ENCODE measurements at places on chromosomes 2 and 18.

GRCh38 chr18:33459612-33460011 lies 19.1 kb upstream of the CCDC178 start:
- no peak for DNase-seq

DNA sequence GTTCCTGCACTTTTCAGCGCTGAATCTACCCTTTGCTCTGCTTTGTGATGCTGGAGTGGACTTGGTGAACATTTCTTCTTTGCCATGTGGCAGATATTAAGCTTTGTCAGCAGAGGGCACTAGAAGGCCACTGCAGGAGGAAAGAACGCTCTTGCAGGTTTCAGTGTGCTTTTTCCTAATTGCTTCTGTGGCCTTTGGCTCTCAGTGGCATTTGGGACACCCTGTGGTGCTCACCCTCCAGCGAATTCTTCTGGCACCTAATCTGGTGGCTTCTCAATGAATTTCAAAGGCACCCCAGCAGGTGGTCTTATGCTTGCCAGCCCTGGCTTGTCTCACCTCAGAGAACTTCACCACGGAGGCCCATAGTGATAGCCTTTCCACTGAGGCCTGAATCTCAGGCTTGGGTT lies 146.7 kb downstream of the MYO3B start:
- DNase-seq, result no peak

- no peak for DNase-seq
These were observed 49.8 kb upstream of the LGALSL start for GRCh38 chr2:64404002-64404731.

DNA sequence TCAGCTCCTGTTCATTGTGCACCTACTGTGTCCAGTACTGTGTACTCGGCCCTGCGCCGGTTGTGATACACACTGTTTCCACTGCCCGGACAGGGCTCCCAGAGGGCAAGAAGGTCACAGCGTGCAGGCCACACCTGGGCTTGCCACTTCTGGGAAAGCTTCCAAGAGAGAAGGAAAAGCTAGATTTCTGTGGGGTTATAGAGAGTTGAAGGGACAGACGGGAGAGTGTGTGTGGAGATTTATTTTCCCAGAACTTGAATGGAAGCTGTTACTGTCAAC lies 3.8 kb upstream of the CNDP1 start:
- no peak for DNase-seq

DNA sequence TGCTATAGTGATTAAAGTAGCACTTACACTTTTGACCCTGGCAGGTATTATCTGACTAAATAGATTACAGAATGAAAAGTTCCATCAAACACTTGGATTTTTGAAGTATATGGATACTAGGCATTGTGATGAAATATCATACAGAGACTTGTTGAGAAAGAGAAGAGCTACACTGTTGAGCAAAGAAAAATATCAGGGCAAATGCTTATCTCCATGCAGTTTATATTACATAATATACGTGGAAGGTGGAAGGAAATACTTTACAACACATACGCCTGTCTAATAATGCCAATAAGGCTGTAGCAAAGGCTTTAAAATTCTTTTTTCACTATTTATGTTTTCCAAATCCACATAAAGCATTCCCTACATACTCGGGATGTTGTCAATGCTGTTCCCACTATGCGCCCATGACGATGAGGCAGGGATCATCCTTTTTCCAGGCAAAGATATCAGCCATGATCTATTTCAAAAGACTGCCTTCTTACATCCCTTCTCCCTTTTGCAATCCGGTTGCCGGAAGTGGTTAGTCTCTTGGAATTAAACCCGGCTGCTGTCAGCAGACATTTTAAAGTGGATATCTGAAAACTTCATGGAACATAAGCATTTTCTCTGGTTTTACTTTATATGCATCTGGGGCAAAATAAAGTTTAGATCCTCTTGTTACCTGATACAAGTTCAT lies 92.6 kb upstream of the ITGA4 start:
- DNase-seq, result no peak

DNA sequence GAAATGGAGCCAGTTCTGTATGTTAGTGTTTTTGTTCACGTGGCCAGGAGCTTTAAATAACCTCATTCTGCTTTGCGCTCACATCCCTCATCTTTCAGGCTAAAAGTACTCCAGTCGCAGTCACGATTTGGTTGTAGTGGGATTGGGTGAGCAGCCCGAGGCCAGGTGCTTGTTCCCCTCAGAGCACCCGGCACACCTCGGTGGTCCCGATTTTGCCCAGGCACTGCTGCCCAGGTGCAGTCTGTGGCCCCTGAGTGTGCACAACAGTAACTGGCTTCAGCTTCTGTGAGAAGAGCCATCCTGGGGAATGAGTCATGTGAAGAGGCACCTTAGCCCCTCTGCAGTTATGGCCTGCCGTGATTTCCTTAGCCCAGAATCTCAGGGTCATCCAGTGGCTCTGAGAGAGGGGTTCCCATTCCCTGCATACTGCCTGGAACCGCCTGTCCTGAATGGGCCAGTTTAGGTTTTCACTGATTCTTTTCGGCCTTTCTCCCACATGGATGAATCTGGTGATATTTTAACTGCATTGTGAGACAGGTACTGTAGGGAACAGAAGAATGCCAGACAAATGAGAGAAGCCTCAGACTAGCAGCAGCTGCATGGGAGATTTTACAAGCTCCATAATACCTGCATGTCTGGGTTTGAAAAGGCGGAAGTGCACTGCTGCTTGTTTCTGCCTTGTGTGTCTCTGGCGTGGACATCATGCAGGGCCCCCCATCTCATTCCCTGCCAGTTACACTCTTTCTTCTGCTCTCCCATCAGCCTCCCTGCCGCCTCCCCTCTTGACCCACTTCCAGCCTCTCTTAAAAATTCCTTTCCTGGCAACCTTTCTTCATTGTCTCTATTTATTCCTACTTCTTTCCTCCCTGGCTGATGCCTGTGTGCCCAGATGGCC lies 33.5 kb downstream of the IMPA2 start:
- DNase-seq, result no peak

DNA sequence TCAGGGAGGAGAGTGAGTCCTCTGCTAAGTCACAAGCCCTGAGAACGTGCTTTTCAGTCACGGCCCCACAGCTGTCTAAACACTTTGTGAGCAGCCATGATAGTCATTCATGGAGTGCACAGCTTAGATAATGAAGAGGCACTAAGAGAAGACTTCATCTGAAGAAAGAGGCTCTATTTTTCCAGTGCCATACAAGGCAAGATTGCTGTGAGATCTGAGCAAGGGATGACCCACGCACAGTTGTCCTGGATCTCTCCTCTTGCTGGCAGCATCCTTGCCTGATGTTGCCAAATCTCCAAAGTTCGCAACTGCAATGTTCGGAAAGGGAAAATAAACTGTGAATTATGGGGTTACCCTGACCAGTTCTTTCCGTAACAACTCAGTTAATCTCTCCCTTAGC lies 418.7 kb downstream of the MEIS1 start:
- no peak for DNase-seq

GRCh38 chr2:149155196-149155969 lies 116.9 kb downstream of the LYPD6B start:
- DNase-seq, result no peak

DNA sequence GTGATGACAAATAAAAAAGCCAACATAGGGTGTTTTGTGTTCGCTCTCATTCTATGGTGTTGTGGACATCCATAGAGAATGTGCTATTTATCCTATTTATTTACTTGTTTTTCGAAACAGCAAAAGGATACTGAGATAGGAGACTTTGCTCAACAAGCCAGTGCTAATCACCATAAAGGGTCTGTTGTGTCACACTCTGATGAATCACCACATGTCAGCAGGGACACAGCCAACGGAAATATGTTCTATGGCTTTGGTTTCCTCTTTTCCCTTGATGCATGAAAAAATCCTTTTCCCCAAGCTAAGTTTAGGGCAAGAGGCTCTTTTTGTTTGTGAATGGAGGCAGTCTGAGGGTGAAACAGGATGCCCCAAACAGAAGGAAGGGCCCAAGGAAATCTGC lies 154.3 kb downstream of the RNF152 start:
- no peak for DNase-seq

- DNase-seq, result no peak
These were observed 4.7 kb downstream of the MGAT4A start for GRCh38 chr2:98726205-98726604.

- DNase-seq, result no peak
These were observed 4.9 kb downstream of the DNAH7 start for GRCh38 chr2:196063773-196064172.

- no peak for DNase-seq
These were observed 1.0 kb downstream of the CHST10 start for GRCh38 chr2:100416397-100416934.

- no peak for DNase-seq
These were observed 142.6 kb downstream of the MGAT5 start for GRCh38 chr2:134396493-134396892.

DNA sequence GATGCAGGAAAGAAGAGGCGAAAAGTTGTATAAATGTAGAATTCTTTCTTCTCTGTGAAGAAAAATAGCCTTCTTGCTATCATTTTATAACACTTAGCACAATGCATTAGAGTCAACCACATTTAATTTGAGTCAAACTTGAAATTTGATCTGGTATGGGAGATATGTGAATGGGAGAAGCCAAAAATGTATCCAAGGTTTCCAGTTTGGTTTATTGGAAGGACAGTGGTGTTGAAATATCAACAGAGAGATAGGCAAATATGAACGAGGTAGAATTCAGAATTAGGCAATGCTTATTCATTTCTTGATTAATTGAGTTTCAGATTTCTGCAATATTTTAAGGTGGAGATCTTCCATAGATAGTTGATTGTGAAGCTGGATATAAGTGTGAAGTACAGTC lies 991.9 kb upstream of the CHAC2 start:
- no peak for DNase-seq

DNA sequence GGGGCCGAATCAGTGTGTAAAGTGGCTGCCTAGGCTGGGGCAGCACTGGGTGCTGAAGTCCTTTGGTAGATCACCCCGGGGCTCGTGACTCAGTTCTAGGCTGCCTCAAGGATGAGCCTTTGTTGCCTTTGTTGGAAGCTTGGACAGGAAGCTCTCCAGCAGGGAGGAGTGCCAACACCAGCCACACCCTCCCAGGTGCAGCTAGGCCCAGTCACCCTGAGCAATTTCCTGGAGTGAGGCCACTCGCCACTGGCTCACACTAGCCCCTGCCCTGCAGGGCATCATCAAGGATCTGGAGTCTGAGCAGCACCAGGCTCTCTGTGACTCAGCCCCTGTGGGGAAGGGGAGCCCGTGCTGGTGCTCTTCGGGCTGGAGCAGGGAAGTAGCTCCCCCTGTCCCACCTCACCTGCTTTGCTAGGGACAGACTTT lies 6.7 kb upstream of the SDC1 start:
- DNase-seq, result no peak

GRCh38 chr18:31396796-31397612 lies 20.4 kb downstream of the DSG4 start:
- no peak for DNase-seq

GRCh38 chr2:161138429-161138828 lies 21.8 kb upstream of the TANK start:
- DNase-seq, result no peak

- no peak for DNase-seq
These were observed 101.0 kb upstream of the NT5C1B start for GRCh38 chr2:18690342-18690741.

DNA sequence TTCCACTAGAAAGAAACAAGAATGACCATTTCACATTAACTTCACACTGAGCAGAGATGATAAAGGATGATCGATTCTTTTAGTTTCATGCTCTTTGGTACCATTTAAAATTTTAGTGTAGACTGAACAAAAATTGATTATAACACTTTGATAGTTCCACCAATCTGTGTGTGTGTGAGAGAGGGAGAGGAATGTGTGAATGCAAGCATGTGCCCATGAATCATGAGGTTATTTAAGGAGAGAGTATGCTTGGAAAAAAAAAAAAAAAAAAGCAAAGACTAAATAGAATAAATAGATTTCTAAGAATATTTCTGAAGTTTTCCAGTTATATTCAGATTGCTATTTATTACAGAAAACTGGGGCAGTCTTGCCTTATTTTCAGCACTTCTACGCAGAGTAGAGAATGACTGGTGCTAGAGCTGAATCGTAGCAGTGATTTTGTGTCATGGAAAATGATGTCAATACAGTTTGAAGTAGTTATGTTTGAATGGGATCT lies 900.8 kb downstream of the SLC4A3 start:
- DNase-seq, result no peak

GRCh38 chr2:218040883-218041282 lies 28.2 kb upstream of the RUFY4 start:
- no peak for DNase-seq

DNA sequence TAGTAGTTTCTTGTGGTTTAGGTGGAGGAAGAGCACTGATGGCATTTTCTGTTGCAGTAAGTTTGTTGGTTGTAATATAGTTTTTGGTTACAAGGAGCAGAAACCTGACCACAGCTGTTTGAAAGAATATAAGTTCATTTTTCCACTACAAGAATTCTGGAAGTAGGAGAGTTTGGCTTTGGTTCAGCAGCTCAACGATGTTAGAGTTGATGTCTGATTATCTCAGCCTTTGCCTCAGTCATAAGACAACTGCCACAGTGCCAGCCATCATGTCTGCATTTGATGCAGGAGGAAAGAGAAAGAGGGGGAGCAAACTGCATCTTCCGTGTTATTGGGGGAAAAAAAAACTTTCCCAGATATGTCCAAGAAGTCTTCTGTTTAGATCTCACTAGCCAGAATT lies 119.1 kb downstream of the LYPD1 start:
- DNase-seq, result no peak

- no peak for DNase-seq
These were observed 174.6 kb downstream of the THADA start for GRCh38 chr2:43421194-43421593.

- no peak for DNase-seq
These were observed 18.2 kb upstream of the ADAM17 start for GRCh38 chr2:9573840-9574239.

GRCh38 chr2:222919841-222920526 lies 59.1 kb downstream of the ACSL3 start:
- DNase-seq, result no peak

GRCh38 chr18:27546991-27547390 lies 361.9 kb upstream of the CHST9 start:
- no peak for DNase-seq

GRCh38 chr18:57943723-57944122 lies 100.3 kb upstream of the NEDD4L start:
- DNase-seq, result no peak

DNA sequence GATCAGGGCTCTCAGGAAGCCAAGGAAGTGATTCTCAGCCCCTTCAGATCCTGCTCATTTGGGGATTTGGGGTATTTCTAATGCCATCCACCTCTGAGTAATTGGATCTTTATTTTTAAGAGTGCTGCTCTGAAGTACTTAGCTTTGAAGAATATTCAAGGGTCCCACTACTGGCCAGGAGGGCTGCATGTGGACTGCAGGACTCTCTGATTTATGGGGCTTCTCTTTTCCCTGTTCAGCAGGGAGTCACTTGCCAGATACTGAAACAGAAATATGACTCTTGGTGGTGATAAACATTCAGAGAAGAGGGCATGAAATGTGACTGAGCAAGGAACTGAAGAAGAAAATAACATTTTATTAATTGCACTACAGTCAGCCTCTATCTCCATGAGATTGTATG lies 138.5 kb downstream of the MTX2 start:
- DNase-seq, result no peak

- no peak for DNase-seq
These were observed 330.9 kb downstream of the DCC start for GRCh38 chr18:52670896-52671295.
